Activated CD8-positive, alpha-beta memory T cell treated with anti-CD3 and anti-CD28 coated beads, Interleukin-2, amount 10 ng/mL, durations not matched to agents 7 days and 5 days (primary cell): ENCODE measurements at places on chromosomes 11 and 22. TPM values are rescaled to one million over a fixed set of nuclear protein-coding genes. Genes with fewer than 3 reads are reported as not detected.

- H3K27ac ChIP-seq = no peak overlapping the region
- H3K36me3 ChIP-seq = peaks cover 36% of the 10 kb centered on the region
- no peaks in the 10 kb centered on the region for H3K27me3 ChIP-seq
- no peak for DNase-seq
Observed at GRCh38 chr11:36485298-36486002, 24.6 kb downstream of the TRAF6 start.

DNA sequence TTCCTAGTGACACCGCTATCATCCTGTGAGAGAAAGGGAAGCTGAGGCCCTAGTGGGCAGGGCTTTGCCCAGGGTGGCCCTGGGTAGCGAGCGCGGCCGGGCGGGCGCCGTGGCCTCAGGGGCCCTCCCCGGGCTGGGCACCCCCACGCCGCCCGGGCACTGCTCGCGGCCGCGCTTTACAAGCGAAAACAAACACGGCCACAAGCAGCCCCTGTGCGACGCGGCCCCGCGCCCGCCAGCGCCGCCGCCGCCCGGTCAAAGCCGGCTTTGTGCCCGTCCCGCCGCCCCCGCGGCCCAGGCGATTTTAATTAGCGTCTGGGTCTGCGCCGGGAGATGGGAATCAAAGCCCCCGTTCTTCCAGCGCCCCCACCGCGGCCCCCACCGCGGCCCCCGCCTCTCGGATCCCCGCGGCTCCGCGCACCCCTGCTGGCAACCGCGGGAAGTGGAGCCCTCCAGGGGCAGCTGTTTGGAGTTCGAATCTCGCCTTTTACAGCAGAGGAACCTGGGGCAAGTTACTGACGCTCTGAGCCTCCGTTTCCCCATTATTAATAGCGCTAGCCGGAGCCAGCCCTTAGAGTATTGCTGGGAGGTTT lies 47.9 kb downstream of the CHRDL2 start:
- H3K36me3 ChIP-seq = no peaks in the 10 kb centered on the region
- H3K27ac ChIP-seq = no peak overlapping the region
- H3K4me3 ChIP-seq = no peak overlapping the region
- H3K4me1 ChIP-seq = no peaks in the 10 kb centered on the region
- no peak for DNase-seq
- peaks cover 24% of the 10 kb centered on the region for H3K27me3 ChIP-seq

DNA sequence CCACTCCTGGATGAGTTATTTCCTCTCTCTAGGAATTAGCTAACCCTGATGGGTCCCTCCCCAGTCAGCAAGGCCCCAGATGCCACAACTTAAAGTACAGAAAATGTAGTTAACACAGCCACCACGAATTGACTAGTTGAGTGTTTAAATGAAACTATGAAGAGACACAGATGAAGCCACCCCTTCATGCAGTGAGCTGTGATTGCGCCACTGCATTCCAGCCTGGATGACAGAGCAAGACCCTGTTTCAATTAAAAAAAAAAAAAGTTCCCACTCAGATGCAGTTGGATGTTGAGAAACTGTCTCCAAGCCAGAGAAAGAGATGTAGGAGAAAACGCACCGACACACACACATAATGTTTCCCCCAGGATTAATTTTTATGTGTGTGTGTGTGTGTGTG lies 53.3 kb downstream of the SCN3B start:
- DNase-seq = no peak
- no peak overlapping the region for H3K27ac ChIP-seq
- H3K36me3 ChIP-seq = peaks cover 55% of the 10 kb centered on the region
- H3K27me3 ChIP-seq = no peaks in the 10 kb centered on the region

DNA sequence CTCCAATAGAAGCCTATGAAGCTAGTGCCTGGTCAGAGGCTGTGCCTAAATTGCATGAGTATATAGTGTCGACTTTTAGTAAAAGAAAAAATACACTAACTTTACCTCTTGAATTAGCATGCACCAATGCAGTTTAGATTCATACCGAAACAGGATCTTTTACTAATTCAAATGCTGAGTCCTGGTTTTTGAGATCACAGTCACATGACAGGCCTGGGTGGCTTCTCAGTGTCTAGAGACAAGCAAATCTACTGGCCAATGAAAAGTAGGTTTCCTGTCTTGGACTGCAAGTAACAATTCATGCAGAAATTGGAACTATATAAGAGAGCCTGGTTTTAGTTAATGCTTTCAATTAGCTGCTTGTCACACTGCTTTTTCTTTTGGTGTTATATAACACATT lies 7.2 kb downstream of the ARHGEF12 start:
- DNase-seq = peak; percentile 46
- H3K4me3 ChIP-seq = no peak overlapping the region
- H3K27me3 ChIP-seq = peaks cover 36% of the 10 kb centered on the region
- no peak overlapping the region for H3K27ac ChIP-seq

Gene ANKK1
- not detected for total RNA-seq

Gene ZBTB16
- total RNA-seq = 3.9 TPM

Gene C11orf42
- total RNA-seq = not detected

Gene C11orf97
- not detected for total RNA-seq
